ENCODE measurements at places on chromosomes 6 and 20.

DNA sequence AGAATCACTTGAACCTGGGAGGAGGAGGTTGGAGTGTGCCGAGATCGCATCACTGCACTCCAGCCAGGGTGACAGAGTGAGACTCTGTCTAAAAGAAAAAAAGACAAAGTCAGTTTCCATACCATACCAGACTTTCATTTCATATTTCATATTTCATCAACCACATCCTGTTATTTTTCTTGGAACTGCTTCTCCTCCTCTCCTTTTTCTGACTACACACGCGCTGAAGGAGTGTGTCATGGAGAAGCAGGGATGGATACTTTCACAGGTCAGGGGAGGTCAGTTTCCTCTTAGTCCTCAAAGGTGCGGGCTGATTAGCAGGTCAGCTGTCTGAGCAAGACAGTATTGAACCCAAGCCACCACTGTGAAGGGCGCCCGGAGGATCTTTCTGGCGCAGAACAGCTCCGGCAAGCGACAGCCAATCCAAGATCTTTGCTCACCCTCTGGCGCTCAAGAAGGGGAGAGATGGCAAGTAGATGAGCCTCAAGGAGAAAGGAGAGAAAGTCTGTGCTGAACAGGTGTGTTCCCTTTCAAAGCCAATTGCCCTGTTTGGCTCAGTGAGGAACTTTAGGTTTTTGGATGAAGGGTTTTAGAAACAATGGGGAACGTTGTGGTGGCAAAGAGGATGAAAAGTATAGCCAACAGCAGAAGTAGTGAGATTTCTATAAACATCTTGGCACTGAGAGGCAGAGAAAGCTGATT lies 18.9 kb upstream of the SYNJ2 start:
- no peak for DNase-seq

GRCh38 chr6:32607263-32607987 lies 17.8 kb upstream of the HLA-DRB1 start:
- DNase-seq: no peak

GRCh38 chr6:168179133-168179532 lies 100.1 kb upstream of the FRMD1 start:
- no peak for DNase-seq

DNA sequence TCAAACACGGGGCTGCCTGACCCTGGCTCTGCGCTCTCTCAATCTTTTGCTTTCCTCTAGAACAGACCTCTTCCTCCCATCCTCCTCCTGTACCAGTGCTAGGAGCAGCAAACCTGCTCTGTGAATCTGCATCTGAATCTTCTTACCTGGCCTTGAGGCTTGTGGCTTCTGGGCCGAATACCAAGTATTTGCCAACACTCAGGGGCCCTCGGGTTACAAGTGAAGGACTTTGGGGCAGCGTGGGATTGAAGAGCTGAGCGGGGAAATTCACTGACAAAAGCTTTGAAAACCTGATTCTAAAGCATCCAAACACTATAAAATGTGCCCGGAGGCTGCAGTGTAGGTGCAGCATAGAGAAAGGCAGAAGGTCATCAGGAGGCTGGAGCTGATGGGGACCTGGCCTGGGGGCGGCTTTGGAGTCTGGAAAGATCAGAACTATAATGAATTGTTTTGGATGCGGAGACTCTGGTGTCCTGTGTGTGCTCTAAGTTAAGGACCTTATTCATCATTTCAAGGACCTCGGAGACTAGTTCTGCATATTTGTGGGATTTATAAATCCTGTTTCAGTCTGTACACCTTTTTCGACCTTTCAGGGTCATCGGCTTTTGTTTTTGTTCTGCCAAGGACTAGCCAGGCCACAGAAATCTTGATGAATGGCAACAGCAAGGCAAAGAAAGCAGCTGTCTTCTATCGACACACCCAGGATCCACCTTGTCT lies 16.4 kb upstream of the IGF2R start:
- no peak for DNase-seq

- no peak for DNase-seq
Measured at GRCh38 chr6:43310624-43311023, 2.0 kb upstream of the CRIP3 start.

- DNase-seq: no peak
Measured at GRCh38 chr20:32206760-32207625, 550 bp downstream of the PLAGL2 start.

All from activated naive CD4-positive, alpha-beta T cell (primary cell).